SK-N-MC (cell line): ENCODE measurements at places on chromosomes 1 and 21.

DNA sequence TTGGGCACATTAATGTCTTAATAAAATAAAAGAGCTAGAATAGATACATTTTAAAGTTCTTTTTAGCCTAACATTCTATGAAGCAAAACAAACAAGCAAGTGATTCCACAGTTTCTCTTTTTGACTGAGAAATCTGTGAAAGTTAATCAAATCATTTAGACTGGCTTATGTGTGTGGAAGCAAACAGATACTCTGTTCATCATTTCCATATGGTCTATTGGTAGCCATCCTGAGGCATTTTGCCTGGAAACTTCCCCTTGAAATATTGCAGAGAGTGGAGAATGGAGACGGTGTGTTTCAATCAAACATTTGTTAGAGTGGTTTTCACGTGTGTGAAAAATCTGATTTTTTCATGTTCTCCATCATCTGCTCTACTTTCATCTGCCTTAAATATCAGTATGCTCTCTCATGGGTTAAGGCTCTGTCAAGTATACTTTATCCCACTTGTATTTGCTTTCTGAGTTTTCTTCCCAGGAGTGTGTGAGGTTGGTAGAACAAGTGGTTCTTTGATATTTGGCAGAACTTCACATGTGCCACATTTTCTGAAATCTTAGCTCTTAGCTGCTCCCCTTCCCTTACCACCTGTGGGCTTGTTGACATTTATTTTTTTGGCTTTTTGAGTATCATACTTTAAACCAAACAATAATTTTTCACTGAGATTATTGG, 139.1 kb upstream of the PTGFR start:
- DNase-seq = no peak

- no peak for DNase-seq
Observed at GRCh38 chr1:102241431-102242338, 245.0 kb upstream of the OLFM3 start.

GRCh38 chr1:119737040-119737682, 25.4 kb downstream of the PHGDH start:
- DNase-seq = no peak

DNA sequence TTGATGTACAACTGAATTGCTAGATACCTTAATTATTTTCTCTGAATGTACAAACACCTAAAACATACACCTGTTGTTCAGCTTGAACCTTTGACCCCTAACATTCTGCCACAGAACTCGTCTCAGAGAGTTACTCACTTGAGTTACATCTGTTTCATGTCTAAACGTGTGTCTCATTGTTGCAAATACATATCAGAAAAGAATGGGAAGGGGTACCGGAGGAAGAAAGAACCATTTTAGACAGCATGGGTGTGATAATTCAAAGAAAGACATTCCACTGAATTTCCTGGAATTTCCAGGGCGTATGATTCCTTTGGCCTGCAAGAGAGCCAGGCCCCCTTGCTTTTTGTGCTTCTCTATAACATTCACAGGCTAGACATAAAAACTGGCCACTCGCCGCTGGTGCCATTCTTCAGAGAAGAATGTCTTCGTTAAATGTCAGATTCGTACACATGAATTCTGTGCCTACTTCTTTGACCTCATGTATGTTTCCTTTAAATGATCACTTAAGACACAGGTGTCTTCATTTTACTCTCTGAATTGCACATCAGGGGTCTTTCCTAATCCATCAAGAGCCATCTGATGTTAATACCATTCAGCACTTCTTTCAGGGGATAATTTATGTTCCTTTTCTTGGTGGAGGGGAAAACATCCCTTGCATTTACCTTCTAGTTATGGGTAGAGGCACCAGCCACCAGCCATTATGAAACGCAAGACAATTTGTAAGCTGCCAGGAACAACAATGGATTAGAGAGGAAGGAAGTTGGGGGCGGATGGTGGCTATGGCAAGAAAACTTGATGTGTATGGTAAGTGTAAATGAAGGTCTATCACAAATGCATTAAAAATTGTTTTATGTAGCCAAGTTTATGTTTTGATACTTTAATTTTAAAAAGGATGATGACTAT, 12.7 kb downstream of the ATF3 start:
- no peak for DNase-seq

DNA sequence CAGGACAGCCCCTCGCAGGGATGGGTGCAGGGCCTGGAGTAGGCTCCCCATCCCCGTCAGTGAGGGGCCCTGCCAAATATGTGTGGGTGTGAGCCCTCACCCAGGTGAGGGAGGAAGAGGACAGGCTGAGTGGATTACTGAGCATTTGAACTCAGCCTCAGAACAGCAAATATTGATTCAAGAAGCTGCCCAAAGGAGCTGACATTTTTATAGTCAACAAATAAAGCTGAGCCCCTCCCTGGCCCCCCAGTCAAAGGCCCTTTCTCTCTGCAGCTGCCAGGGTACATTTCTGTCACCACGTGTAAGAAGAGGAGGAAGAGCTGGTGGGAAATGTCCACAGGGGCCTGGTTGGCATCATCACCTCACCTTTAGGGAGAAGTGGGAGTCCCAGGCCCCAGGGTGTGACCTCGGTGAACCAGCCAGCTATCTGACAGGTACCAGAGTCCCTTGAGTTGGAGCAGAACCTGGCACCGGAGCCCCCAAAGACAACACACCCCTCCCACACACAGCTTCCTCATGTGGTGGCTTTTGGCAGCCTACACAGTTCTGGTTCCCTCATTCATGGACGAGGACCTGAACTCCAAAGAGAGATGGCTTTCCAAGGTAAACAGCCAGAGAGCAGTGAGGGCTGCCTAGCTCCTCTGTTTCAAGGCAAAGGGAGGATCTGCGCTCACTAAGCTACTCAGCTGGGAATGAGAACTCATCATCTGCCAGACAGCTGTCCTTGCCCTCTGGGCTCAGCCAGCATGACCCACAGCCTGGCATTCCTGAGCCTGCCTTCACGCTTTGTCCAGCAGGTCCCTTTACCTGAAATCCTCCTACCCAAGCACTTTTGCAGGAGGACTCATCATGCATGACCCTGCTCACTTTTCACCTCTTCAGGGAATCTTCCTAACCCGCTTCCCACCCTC, 43.0 kb upstream of the TENT5C start:
- DNase-seq = no peak

- DNase-seq = no peak
Observed at GRCh38 chr1:28172713-28173150, 3.8 kb downstream of the PTAFR start.
